Inflammatory macrophage treated with lipopolysaccharide for 1 hour (primary cell): ENCODE measurements at places on chromosomes 6 and 20.
A peak's percentile ranks its signal among the peaks of the same experiment; 100 is the strongest.

- peak; percentile 72 for DNase-seq
These were observed 33.7 kb upstream of the IYD start for GRCh38 chr6:150334790-150335783.

GRCh38 chr6:21870076-21870730 lies 276.7 kb downstream of the SOX4 start:
- no peak for DNase-seq

DNA sequence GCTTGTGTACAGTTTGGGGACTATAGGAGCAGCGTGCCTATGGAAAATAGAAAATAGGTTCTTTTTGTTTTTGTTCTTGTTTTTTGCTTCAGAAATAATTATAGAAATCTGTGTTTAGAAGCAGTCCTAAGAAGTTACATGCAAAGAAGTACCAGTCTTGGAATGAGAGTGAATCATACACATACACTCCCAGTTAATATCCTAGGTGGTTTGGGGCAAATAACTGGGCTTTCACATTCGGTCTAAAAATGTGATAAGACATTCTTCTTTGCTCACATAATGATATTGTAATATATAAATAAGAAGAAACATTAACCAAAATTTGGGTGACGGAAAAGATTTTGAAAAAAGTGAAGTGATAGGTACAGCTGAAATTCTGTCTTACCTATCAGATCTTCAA lies 61.0 kb downstream of the ENPP1 start:
- no peak for DNase-seq

GRCh38 chr6:25534942-25535631 lies 116.9 kb upstream of the SCGN start:
- DNase-seq = no peak

DNA sequence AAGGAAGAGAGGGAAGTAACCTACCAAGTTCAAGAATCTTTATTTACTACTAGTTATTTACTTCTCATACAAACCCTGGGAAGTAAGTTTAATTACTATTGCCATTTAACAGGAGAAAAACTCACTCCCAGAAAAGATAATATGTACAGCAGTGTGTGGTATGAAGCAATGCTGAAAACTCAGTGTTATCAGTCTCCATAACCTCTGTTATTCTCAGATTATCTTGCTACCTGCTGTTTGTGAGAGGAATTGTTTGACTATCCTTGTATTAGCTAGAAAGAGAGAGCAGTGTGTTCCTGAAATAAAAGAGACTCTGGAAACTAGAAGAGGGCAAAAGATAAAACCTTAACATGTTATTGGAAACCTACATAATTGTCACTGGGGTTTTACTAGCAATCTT lies 38.2 kb downstream of the ADGRB3 start:
- no peak for DNase-seq

- no peak for DNase-seq
These were observed 15.8 kb upstream of the GPR6 start for GRCh38 chr6:109962271-109962670.

- no peak for DNase-seq
These were observed 4.0 kb upstream of the TLDC2 start for GRCh38 chr20:36871640-36872570.

GRCh38 chr6:118581489-118581959 lies 33.4 kb downstream of the PLN start:
- DNase-seq = peak; percentile 72

GRCh38 chr6:143158113-143158581 lies 97.5 kb downstream of the AIG1 start:
- DNase-seq = peak; percentile 32

GRCh38 chr6:115441651-115442050 lies 619.0 kb downstream of the FRK start:
- no peak for DNase-seq

GRCh38 chr6:2713473-2714110 lies 37.1 kb downstream of the MYLK4 start:
- DNase-seq = no peak

GRCh38 chr6:126307849-126308248 lies 32.1 kb upstream of the CENPW start:
- no peak for DNase-seq

GRCh38 chr6:47237196-47237595 lies 72.5 kb downstream of the TNFRSF21 start:
- peak; percentile 18 for DNase-seq

- DNase-seq = no peak
These were observed 17.8 kb upstream of the COL19A1 start for GRCh38 chr6:69848552-69848951.

GRCh38 chr6:155389130-155389529 lies 66.5 kb downstream of the NOX3 start:
- DNase-seq = no peak

GRCh38 chr20:23587631-23588030 lies 18.1 kb downstream of the CST9 start:
- no peak for DNase-seq

GRCh38 chr6:111692327-111693164 lies 86.9 kb upstream of the TRAF3IP2 start:
- DNase-seq = no peak
